ENCODE measurements at places on chromosomes 1 and 21. TPM values are rescaled to one million over a fixed set of nuclear protein-coding genes. Genes with fewer than 3 reads are reported as not detected.

Gene CA14
- not detected for total RNA-seq

- H3K27ac ChIP-seq = no peak overlapping the region
- H3K4me3 ChIP-seq = no peak overlapping the region
- H3K36me3 ChIP-seq = no peaks in the 10 kb centered on the region
These were observed 40.6 kb downstream of the MAPKAPK2 start for GRCh38 chr1:206725109-206725963.

DNA sequence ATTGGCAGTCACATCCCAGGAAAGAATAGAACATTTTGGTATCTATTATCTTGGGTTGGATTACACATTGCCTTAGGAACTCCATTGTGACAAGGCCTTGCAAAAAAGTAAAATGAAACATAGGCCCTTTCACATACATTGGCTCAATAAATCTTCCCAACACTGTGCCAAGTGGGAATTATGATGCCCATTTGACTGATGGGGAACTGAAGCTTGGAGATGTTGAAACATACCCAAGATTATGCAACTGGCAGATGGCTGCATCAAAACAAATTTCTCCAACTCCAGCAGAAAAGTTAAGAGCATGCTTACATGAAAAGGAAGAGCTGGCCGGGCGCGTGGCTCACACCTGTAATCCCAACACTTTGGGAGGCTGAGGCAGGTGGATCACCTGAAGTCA, 26.9 kb downstream of the PLEKHO1 start:
- H3K27me3 ChIP-seq = no peaks in the 10 kb centered on the region
- no peak overlapping the region for H3K4me3 ChIP-seq
- no peak overlapping the region for H3K27ac ChIP-seq
- H3K36me3 ChIP-seq = no peaks in the 10 kb centered on the region

DNA sequence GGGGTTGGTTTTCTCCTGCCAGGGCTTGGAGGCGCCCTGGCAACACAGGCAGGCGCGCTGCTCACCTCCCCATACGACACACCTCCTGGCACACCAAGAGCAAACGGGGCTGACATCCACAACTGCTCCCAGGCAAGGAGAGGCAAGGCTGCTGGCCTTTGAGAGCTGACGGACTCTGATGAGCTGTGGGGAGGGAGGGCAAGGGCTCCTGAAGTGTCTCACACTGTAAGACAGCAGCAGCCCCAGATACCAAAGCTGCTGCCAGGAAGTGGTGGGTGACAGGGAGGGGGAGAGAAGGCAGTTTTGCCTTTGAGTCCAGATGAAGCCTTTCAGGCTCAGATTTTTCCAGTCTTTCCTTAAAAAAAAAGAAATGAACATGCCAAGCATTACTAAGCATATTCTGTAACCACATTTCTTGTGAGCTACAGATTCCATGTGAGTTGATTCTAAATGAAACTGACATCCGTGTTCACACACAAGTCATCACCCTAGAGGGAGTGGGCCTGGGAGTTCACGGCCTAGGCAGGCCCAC, 24.3 kb downstream of the PGBD5 start:
- no peak for DNase-seq
- peak overlapping the region; percentile 92 for H3K27ac ChIP-seq
- H3K36me3 ChIP-seq = no peaks in the 10 kb centered on the region

GRCh38 chr1:78426408-78426807, 64.4 kb upstream of the PTGFR start:
- no peak overlapping the region for H3K4me3 ChIP-seq
- no peak for DNase-seq
- no peaks in the 10 kb centered on the region for H3K36me3 ChIP-seq
- H3K4me1 ChIP-seq = no peaks in the 10 kb centered on the region
- peaks cover 59% of the 10 kb centered on the region for H3K27me3 ChIP-seq

GRCh38 chr1:81505831-81506230, 294.9 kb upstream of the ADGRL2 start:
- no peak overlapping the region for H3K27ac ChIP-seq
- H3K4me3 ChIP-seq = no peak overlapping the region
- no peaks in the 10 kb centered on the region for H3K36me3 ChIP-seq

DNA sequence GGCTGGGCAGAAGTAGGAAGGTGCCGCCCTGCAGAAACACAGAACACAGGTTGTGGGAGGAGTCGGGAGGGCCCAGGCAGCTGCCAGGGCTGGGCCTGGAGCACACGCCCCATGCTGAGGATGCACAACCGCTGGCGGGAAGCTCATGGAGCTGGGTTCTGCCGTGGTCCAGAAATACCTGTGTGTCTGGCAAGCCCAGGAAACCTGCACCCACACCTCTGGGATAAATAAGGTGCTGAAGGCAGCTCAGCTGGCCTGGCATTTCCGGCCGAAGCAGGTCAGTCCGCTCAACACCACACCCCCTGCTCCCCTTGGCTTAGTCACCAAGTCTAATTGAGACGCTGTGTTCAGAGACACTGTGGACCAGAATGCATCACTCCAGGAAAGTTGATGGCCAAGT, 32.1 kb downstream of the CTNNBIP1 start:
- no peaks in the 10 kb centered on the region for H3K27me3 ChIP-seq
- no peak for DNase-seq
- H3K4me3 ChIP-seq = no peak overlapping the region
- H3K27ac ChIP-seq = no peak overlapping the region
- H3K36me3 ChIP-seq = peaks cover 2% of the 10 kb centered on the region

GRCh38 chr1:222195857-222196256, 352.0 kb downstream of the HHIPL2 start:
- no peak for DNase-seq

GRCh38 chr1:150376110-150376509, 12.2 kb downstream of the RPRD2 start:
- peak overlapping the region; percentile 75 for H3K27ac ChIP-seq
- no peaks in the 10 kb centered on the region for H3K36me3 ChIP-seq
- H3K4me1 ChIP-seq = peaks cover 20% of the 10 kb centered on the region
- no peak overlapping the region for H3K4me3 ChIP-seq

GRCh38 chr1:238177351-238177750, 286.6 kb upstream of the ZP4 start:
- no peaks in the 10 kb centered on the region for H3K4me1 ChIP-seq
- H3K4me3 ChIP-seq = no peak overlapping the region
- no peak overlapping the region for H3K27ac ChIP-seq
- DNase-seq = no peak
- no peaks in the 10 kb centered on the region for H3K27me3 ChIP-seq
- no peaks in the 10 kb centered on the region for H3K36me3 ChIP-seq

GRCh38 chr1:32742199-32742947, 39.8 kb upstream of the SYNC start:
- no peaks in the 10 kb centered on the region for H3K27me3 ChIP-seq
- peaks cover 17% of the 10 kb centered on the region for H3K4me1 ChIP-seq
- H3K4me3 ChIP-seq = peak overlapping the region; percentile 76
- no peak for DNase-seq
- H3K36me3 ChIP-seq = peaks cover 2% of the 10 kb centered on the region
- H3K27ac ChIP-seq = peak overlapping the region; percentile 66

DNA sequence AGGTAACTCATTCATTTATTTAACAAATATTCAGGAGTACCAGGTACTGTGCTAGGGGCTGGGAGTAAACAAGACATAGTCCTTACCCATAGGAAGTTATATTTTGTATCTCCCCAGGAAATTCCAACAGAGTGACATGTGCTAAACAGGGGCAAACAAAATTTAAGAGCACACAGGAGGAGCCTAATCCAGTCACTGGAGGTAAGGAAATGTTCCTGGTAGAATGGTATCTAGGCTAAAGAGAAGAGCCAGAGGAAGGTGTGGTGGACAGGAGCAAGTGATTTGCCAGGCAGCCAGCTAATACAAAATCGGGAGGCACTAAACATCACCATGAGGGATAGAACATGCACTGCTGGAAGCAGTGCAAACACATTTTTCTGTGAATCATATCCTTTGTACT, 10.4 kb downstream of the TEX38 start:
- no peak overlapping the region for H3K4me3 ChIP-seq
- no peak for DNase-seq
- H3K36me3 ChIP-seq = peaks cover 60% of the 10 kb centered on the region
- H3K27me3 ChIP-seq = no peaks in the 10 kb centered on the region
- H3K4me1 ChIP-seq = no peaks in the 10 kb centered on the region
